ENCODE measurements at places on chromosomes 16 and 17.

DNA sequence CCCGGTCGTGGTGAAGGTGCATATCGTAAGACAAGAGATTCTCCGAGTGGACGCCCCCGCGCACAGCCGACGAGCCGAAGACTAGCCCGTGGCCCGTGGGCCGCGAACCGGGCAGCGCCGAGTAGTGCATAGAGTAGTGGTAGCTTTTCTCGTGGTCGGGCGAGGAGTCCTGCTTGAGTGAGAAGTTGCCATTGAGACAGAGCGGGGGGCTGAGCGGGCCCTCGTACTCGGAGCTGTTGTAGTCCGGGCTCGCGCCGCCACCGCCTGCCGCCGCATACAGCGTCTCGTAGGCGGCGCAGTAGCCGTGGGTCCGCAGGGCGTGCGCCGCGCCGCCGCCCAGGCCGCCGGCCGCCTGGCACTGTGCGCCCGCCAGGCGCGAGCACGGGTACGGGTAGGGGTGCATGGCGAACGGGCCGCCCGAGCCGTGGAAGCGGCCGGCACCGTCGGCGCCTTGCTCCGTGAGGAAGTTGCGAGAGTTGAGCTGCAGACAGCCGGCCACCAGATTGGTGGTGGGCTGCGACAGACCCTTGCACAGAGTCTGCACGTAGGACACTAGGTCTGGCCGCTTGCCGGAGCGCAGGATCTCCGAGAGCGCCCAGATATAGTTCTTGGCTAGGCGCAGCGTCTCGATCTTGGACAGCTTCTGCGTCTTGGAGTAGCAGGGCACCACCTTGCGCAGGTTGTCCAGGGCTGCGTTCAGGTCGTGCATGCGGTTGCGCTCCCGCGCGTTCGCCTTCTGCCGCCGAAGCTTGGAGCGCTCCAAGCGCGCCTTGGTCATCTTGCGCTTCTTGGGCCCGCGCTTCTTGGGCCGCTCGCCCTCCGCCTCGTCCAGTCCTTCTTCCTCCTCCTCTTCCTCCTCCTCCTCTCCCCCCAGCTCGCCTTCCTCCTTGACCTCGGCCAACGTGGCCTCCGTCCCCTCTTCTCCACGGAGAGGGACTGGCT is 2.0 kb downstream of the NEUROD2 start:
- DNase-seq = no peak

DNA sequence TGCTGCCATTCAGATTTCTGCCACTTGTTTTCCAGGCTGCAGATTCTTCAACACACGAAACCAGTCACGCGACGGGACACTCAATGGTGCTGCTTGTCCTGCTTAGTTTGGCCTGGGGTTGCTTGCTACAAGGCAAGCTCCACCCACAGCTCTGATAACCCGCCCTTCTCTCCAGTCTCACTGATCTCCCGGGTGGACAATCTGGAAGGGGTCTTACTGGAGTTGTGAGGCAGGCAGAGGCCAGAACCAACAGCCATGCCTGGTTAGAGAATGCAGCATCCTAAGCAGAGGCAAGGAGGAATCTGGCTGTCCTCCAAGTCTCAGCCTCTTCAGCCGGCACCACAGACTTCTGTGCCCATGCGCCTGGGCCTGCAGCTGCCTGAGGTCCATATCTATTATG is 119.1 kb downstream of the KCNJ12 start:
- no peak for DNase-seq

- no peak for DNase-seq
These were observed 54.1 kb upstream of the NACA2 start for GRCh38 chr17:61644800-61645774.

GRCh38 chr17:21287703-21288449 is 3.4 kb downstream of the MAP2K3 start:
- peak; percentile 97 for DNase-seq

GRCh38 chr16:31129568-31130335 is 5.8 kb downstream of the PRSS8 start:
- no peak for DNase-seq

- DNase-seq = no peak
These were observed 28.3 kb upstream of the TMEM97 start for GRCh38 chr17:28290703-28291102.

- no peak for DNase-seq
These were observed 22.7 kb downstream of the WNT9B start for GRCh38 chr17:46873941-46874645.

DNA sequence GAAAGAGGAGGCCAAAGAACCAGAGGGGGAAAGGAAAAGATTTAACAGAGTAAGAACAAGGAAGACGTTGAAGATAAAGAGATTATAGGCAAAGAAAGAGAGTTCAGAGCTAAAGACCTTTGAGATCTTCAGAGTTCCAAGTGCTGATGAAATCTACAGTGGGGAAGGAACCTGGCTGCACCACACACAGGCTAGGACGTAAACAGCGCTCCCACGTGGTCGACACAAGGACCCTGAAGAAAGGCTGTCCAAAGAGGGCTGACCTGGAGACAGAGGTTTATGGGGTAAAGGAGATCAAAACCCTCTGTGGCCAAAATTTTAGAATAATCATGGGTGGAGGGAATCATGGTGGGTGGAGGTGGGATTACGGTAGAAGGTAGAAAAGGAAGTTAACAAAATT is 121.6 kb downstream of the PMP22 start:
- no peak for DNase-seq

GRCh38 chr16:71569621-71570020 is 7.3 kb downstream of the TAT start:
- no peak for DNase-seq

DNA sequence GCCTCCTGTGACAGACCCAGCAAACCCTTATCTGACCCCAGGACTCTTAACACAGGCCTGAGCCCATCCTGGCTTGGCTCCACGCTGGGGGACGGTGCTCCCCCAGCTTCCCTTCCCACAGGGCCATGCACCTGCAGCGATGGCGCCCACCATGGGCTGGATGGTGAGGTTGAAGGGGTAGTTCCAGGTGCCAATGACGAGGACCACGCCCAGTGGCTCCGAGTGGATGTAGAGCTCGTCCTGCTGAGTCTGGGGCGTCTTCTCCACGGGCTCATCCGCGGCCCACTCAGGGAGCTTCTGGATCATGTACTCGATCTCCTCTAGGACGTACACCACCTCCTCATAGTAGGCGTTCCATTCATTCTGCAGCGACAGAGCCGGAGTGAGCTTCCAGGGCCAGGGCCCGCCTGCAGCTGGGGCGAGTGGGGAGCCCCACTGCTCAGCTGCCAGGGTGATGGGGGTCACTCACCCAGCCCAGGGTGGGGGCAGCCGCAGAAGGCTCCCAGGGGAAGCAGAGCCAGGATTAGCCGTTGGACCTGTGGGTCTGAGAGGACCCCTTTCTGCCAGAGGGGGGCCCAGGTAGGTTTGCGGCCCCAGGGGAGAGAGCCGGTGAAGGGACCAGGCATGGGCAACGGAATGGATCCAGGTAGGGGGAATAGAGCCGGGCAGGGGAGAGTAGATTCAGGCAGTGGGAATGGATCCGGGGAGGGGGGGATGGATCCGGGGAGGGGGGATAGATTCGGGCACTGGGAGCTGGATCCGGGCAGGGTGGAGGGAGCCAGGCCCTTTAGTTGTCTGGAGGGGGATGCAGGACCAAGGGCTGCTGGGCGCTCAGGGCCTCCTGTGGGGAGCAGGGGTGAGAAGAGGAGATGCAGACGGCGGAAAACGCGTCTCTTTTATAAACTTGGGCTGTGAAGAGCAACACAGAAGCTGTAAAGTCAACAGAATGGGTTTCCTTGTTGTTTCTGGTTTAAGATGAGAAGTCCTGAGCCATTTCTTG is 4.7 kb downstream of the ALDH3A1 start:
- no peak for DNase-seq

- no peak for DNase-seq
These were observed 600 bp upstream of the BLTP2 start for GRCh38 chr17:28645576-28645939.

GRCh38 chr16:30053376-30054015 is 12.1 kb upstream of the ALDOA start:
- no peak for DNase-seq

DNA sequence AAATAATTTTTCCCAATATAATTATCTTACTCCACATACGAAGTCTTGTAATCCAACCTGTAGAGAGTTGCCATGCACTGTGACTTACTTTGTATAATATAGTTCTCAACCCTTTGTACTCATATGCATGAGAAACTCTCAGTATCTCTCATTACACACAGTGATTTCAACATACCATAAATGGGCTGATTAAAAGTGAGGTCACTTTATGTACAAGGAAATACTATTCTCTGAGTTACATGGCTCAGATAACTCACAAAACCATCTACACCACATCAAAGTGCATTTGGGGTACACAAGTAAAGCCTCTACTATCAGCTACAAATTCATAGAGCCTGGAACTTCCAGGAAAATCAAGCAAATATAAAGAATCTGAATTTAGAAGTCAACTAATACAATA is 27.9 kb downstream of the SLFN12 start:
- DNase-seq = no peak

DNA sequence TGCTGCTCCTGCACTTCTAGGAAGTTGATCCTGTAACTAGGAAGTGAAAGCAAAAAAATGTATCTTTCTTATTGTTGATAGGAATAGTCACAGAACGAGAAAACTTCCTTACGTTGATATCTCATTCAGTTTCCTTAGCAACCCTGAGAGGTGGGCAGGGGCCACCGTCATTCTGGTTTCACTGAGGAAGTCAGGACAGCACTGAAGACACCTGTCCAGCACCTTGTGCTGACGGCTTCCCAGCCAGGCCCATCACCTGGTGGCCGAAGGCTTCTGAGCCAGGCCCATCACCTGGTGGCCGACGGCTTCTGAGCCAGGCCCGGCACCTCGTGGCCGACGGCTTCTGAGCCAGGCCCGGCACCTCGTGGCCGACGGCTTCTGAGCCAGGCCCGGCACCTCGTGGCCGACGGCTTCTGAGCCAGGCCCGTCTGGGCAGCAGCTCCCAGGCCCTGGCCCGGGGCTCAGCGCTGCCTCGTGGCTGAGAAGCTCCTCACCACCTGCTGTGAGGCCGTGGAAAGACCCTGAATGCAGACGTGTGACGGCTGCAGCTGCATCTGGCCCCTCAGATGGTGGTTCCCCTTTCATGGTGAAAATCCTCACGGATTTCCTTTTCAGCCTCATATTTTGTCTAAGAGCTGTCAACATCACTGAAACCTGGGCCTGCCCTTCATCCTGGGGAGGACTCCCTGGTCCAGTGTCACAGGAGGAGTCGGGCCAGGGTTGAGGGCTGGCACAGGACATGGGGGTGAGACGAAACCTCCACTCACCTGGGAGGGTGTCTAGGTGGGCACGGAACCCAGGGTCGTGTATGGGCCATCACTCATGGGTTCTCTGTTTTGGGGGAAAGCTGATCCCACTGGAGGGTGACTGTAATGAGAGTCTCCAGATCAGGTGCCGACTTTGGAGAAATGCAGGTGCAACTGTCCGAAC is 33.0 kb upstream of the ZNF750 start:
- no peak for DNase-seq

- DNase-seq = no peak
These were observed 1.4 kb downstream of the COTL1 start for GRCh38 chr16:84616515-84616914.

- no peak for DNase-seq
These were observed 113.1 kb downstream of the IRX3 start for GRCh38 chr16:54173490-54173889.

DNA sequence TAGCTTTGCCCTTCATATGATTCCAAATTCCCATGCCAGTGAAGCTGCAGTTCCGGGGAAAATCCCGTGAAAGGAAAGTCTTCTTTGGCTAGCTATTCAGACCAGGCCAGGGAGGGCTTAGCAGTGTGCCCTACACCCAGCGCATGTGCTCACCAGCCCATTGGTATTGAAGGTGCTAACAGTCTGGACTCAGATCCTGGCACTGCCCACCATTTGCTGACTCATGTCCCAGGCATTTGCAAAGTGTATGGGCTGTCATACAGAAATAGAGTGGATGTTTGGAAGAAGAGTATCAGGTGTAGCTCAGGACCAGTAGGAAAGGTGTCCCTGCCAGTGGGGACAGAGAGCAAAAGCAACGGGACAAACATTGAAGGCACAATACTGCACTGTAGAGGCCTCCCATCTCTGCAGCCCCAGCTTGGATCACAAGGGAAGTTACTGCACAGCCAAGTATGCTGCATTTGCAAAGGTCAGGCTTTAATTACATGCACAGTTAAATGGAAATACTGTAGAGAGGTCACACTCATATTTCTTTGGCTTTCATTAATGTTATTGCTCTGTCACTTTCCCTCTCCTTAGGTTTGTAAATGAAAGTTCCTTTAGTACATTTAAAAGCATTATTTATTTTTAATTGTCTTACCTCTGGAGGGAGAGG is 220.0 kb downstream of the IRX3 start:
- no peak for DNase-seq

DNA sequence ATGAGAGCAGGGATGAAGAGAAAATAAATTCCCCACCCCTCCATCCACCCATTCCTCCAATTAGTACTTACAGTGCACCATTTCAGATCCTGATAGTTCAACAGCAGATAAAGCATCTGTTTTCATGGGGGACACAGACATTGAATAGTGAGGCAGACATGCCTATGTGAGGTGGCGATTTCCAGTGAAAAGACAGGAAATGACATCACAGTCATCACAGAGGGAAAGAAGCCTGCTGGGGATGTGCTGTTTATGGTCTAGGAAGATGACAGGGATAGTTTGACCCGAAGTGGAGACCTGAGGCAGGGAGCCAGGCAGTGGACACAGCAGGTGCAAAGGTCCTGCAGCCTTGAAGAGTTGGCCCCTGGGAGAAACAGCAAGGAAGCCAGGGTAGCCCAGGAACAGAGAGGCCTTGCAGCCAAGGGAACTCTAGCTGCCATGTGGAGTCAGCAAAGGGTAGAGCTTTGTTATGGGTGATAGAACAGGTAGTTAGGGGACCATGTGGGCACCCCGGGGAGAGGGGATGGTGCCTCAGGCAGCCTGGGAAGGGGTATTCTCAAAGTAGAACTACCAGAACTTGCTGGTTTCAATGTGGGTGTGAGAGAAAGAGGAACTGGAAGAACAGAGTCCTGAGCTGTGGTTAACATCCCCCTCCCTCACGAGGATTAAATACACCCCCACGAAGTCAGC is 256.6 kb downstream of the CPPED1 start:
- DNase-seq = no peak

GRCh38 chr16:49834531-49835151 is 21.3 kb downstream of the ZNF423 start:
- DNase-seq = no peak

GRCh38 chr17:9071016-9071415 is 49.7 kb downstream of the NTN1 start:
- DNase-seq = no peak

DNA sequence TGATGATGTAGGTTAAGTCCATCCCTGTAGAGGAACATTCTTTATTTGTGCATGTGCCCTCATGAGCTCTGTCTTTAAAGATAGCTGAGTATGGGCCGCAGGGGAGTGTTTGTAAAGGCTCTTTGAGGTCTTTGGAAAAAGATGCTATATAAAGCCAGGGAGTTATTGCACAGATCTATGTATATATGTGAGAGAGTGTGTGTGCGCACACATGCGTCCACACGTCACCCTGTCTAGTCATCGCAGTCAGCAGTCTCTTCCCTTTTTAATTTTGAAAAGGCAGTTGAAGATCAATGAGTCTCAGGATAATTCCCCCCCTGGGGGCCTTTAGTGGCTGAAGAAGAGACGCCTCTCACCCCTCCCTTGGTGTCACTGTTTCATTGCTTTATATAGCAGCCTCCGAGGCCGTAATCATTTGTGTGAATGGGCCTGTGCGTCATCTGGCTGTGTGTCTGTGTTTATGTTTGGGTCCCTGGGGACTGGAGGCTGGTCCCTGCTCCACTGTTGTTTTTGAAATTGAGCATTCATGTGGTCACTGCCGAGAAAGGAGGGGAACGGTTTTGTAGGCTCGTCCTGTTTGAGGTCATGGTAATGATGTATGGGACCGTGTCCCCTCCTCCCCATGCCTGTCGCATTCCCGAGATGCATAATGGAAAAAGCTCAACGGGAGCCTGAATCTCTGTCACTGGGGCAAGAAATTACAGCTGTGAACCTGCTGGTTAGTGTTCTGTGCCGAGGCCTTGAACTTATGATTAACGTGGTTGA is 143.9 kb downstream of the SNX29 start:
- DNase-seq = no peak

Data from stimulated activated CD4-positive, alpha-beta T cell treated with anti-CD3 and anti-CD28 coated beads, Interleukin-2, amount 100 ng/mL, for 4 hours (primary cell).